ENCODE measurements at places on chromosomes 16 and 17.

DNA sequence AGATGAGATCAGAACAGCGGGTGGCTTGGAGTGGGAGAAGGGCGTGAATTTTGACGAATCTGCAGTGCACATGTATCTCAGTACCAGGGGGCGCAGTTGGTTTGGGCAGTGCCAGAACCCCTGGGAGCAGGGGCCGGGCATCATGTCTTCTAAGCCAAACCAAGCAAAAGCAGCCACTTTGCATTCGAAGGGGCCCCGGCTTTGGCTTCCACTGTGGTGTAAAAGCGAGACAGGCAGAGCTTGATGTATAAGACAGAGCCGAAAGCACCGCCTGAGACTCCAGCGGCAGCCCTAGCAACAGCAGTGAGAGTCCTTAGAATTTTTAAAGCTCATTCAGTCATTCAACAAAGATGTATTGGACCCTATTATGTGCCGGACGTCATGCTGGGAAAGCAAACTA, 3.8 kb upstream of the XYLT1 start:
- DNase-seq = no peak

GRCh38 chr16:71404364-71404763, 37.5 kb downstream of the TLE7 start:
- no peak for DNase-seq

- DNase-seq = no peak
Measured at GRCh38 chr17:57669671-57670529, 75.2 kb downstream of the CCDC182 start.

GRCh38 chr16:2190002-2190658, 6.3 kb downstream of the CASKIN1 start:
- DNase-seq = no peak

DNA sequence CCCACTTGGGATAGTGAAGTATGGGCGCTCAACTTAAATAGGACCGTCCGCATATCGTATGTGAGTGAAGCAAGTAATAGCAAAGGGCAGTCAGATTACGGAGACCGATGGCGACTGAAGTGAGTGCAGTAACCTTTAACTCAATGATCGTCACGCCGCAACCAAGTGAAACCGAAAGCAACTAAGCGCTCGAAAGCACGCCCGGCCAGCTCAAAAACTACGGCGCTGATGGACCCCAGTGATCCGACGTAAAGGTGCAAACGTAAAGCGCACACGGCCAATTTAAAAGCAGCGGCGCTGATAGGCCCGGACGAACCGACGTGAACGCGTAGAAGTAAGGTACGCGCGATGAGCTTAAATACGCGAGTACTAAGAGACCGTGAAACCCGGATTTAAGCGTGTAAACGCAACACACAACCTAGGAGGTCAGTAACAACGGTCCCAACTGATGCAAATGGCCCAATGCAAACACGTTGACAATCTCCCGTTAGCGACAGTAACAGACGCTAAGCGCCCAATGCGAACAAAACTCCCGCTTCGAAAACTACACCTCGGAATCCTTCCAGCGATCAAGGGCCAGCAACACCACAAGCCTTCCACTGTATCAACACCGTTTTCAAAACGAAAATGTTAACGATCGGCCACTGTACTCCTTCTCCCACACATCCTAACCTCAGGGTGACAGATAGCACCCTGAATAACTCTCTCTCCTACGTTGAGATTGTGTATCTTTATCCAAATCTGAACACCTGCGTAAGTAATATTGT, 37.9 kb upstream of the ARL4D start:
- peak; percentile 81 for DNase-seq

DNA sequence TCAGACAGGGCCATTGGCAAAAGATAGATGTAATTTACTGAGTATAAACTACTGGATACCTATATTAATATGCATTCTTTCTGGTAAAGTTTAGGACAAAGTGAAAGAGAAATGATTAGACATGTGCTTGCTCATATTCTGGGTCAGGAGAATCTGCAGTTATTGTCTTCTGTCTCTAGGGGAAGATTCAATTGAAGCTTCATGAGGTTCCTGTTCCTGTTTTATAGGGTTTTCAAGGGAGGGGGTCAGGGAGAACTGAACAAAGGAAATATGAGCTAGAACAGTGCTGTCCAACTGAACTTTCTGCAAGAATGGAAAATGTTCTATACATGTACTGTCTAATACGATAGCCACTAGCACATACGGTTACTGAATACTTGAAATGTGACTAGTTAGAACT, 59.3 kb upstream of the CORO6 start:
- DNase-seq = no peak

DNA sequence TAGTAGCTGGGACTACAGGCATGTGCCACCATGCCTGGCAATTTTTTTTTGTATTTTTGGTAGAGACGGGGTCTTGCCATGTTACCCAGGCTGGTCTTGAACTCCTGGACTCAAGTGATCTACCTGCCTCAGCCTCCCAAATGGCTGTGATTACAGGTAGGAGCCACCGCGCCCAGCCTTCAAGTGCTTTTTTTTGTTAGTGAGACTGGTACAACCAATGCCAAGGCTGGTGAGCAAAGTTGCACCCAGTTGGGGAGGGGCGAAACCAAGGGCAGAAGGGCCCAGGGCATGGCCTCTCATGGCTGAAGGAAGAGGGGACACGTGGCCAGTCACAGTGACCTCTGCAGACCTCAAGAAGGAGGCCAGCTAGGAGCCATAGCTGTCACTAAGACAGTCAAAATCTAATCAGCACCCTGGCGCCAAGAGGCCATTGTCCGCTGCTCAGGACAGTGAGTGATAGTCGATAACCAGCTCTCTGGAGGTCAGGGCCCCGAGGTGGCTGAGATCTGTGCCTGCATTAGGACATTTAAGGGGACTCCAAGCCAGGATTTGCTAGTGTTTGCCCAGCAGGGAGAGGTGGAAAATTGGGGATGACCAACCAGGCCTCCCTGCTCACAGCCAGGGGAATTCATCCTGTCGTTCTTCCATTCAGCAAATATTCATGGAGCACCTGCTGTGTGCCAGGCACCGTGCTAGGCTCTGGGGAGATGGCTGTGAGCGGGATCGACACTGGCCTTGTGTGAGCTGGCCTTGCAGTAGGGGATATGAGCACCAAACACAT, 10.2 kb downstream of the IL4R start:
- DNase-seq = no peak

GRCh38 chr17:66281661-66282369, 20.6 kb upstream of the PRKCA start:
- no peak for DNase-seq

DNA sequence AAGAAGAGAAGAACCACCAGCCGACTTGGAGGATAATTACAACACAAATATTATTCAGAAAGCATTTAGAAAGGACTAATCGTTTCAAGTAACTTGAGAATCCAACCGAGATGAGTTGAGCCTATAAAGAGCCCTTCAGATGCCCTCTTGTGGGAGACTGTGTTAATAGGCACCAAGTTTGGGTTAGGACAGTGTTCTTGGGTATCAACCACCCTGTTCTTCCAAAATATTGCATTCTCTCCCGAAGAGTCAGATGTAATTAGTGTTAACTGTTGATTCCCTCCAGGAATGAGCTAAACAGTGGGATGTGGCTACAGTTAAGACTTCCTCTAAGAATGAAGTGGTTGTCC, 87.8 kb upstream of the NOL11 start:
- no peak for DNase-seq

GRCh38 chr17:71989117-71989516, 131.7 kb upstream of the SOX9 start:
- DNase-seq = no peak

- DNase-seq = no peak
Measured at GRCh38 chr16:66146798-66147197, 219.7 kb upstream of the CDH5 start.

GRCh38 chr17:61490540-61490975, 38.3 kb downstream of the TBX4 start:
- no peak for DNase-seq

GRCh38 chr16:53042235-53042701, 10.4 kb downstream of the CHD9NB start:
- DNase-seq = no peak

DNA sequence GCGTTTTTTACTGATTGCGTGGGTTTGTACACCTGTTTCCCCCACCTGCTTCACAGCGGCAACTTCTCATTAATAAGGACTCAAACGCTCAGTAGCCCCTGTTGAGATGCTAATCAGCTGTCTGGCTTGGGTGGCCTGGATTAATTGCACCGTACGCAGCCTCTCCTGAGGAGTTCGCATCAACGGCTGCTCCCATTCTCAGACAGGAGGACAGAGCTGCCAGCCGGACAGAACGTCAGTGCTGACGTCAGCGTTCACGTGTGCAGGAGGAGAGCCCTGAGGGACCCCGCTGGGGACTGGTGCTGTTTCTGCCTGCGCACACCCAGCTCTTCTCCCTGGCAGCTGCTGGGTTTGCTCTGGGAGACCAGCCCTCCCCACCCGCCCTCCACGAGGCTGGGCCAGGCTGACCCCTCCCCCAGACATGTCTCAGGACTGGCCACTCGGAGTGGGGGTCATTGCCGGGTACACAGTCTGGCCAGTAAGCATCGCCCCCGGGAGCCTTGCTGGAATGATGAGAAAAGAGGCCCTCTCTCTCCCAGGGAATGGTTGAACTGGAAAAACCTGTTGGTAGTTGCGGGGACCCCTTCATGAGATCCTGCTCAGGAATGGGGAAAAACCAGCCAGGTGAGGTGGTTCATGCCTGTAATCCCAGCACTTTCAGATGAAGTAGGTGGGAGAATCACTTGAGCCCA, 5.7 kb upstream of the BANP start:
- no peak for DNase-seq

GRCh38 chr16:69932691-69933392, 18.3 kb upstream of the CLEC18A start:
- no peak for DNase-seq

- DNase-seq = no peak
Measured at GRCh38 chr16:4283939-4284338, 11.1 kb upstream of the TFAP4 start.

GRCh38 chr16:58435779-58436178, 43.5 kb downstream of the GINS3 start:
- DNase-seq = no peak

DNA sequence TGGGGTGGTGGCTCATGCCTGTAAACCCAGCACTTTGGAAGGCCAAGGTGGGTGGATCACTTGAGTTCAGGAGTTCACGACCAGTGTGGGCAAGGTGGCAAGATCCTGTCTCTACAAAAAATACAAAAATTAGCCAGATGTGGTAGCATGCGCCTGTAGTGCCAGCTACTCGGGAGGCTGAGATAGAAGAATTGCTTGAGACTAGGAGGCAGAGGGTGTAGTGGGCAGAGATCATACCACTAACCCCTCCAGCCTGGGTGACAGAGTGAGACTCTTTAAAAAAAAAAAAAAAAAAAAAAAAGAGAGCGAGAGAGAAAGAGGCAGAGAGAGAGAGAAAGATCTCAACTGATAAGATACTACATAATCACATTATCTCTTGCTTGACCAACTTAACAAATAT, 45.9 kb downstream of the KANSL1 start:
- peak; percentile 23 for DNase-seq

DNA sequence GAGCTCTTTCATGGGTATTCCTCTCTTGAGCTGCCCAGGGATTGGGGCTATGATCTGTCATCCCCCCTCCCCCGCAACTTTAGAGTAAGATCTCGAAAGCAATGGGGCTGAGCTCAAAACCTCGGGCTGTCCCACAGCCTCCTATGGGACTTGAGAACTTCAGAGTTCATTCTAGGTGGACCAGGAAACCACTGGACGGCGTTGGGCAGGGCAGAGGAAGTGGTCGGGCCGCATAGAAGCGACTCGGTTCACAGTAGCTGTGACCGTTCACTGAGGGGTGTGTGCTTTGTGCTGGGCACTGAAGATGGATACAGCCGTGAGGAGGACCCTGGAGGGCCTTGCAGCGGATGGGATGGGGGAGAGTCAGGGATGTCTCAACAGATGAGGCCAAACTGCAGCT, 292.0 kb downstream of the CPPED1 start:
- no peak for DNase-seq

GRCh38 chr16:85074225-85074914, 37.9 kb downstream of the CIBAR2 start:
- no peak for DNase-seq

- DNase-seq = no peak
Measured at GRCh38 chr17:973053-973452, 6.5 kb downstream of the NXN start.

GRCh38 chr17:30278032-30278431, 13.7 kb downstream of the BLMH start:
- DNase-seq = no peak

- DNase-seq = no peak
Measured at GRCh38 chr16:76942089-76942488, 248.9 kb upstream of the MON1B start.

Data from stimulated activated CD8-positive, alpha-beta memory T cell treated with anti-CD3 and anti-CD28 coated beads, Interleukin-7, amount 100 ng/mL, for 48 hours (primary cell).